ENCODE measurements at places on chromosomes 2 and 18.

DNA sequence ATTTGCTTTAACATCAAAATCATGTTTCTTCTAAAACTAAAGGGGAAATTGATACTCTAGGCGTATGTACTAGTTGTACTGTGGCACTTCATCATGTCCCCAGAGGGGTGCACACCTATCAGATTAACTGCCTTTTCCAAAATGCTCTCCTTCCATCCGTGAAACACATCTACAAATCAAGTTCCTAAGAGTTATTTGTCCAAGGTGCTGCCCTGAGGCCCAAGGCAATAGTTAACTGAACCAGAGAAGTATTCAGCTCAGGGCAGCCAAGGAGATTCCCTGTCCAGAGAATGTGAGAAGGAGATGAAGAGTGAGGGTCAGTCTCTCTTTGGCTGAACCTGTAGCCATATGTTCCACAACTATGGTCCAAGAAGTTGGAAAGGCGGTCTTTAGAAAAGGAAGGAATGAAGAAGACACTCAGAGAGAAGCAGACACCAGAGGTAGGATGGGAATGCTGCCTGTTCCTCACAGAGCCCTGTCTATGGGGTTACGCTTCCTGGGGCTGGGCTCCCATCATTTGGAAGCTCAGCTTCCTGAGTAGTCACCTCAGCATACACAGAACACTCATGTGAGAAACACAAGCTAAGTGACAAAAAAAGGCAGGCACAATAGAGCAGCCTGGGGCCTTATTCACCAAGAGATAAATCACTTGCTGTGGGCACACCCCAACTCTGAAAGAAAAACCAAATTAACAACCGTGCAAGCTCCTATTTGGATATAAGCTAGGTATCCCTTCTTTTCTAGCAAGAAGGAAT, 55.6 kb downstream of the ANKRD44 start:
- no peak for DNase-seq

GRCh38 chr2:9168821-9169221, 37.8 kb upstream of the ASAP2 start:
- DNase-seq, result no peak

DNA sequence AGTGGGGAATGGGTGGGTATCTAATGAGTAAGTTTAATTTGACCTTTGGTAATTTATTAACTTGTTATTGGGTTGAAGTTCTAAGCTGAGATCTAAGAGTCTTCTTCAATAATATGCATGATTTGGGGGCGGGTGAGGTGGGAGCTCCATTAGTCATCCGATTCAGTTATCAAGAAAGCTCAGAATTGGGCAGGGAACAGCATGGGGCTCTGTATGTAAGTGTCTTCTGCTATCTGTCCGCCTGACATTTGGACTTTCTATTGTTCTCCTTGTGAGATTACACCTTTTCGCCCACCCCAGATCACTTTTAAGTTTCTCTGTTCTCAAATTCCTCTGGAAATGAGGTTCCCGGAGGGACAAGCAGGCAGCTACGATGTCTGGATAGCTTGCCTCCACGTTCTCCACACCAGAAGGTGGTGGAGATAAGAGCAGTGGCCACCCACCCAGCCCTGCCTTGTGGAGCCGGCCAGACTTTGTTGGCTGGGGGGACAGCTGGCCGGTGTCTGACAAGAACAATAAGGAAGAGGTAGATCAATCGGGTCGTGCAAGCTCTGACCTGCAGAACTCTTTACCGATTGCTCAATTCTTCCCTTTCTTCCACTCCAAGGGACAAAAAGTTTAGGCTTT, 75.5 kb upstream of the GATA6 start:
- no peak for DNase-seq

DNA sequence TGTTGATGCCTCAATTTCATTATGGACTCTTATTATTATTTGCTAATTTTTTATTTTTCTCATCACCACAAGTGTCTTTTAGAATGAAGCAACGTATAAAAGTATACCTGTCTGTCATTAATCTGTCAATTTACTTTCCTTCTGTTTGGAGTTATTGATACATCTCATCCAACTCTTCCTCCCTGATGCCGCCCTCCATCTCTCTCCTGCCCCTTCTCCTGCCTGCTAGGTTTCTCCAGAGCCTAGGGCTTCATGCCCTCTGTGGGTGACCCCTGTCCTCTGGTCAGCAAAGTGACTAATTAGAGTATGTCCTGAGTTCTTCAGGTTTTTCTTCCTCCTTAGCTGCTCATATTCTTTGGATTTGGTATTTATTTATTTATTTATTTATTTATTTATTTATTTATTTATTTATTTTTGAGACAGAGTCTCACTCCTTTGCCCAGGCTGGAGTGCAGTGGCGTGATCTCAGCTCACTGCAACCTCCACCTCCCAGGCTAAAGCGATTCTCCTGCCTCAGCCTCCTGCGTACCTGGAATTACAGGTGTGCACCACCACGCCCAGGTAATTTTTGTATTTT, 162.5 kb upstream of the MYCN start:
- no peak for DNase-seq

DNA sequence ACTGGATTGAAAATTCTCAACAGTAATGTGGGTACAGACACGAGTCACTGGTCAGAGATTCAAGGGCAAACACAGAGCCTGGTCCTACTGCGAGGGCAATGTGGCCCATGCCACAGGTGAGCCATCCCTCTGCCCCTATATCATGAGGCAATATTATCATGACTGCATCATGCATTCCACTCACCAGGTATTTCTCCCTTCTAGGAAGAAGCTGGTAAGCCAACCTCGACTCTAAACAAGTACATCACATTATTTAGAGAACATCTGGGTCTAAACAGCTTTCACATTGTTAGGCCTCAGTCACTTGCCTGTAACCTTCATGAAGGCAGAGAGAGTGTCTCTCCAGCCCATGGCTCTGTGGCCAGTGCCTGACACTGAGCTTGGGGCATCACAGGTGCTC, 14.6 kb upstream of the RPL31 start:
- no peak for DNase-seq

DNA sequence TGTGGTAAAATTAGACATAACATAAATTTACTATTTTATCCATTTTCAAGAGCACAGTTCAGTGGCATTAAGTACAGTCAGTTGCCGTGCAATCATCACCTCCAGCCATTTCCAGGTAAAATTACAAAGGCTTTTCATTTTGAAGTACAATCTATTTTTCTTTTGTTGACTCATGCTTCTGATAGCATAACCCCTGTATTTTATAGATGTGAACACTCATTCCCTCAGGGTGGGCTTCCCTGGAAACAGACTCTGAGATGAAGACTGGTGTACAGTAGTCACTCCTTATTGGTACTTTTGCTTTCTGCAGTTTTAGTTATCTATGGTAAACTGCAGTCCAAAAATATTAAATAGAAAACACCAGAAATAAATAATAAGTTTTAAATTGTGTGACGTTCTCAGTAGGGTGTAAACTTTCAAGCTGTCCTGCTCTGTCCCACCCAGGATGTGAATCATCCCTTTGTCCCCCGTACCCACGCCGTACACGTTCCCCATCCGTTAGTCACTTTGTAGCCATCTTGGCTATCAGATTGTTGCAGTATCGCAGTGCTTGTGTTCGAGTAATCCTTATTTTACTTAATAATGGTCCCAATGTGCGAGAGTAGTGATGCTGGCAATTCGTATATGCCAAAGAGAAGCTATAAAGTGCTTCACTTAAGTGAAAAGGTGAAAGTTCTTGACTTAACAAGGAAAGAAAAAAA, 41.1 kb upstream of the NAB1 start:
- DNase-seq, result no peak

DNA sequence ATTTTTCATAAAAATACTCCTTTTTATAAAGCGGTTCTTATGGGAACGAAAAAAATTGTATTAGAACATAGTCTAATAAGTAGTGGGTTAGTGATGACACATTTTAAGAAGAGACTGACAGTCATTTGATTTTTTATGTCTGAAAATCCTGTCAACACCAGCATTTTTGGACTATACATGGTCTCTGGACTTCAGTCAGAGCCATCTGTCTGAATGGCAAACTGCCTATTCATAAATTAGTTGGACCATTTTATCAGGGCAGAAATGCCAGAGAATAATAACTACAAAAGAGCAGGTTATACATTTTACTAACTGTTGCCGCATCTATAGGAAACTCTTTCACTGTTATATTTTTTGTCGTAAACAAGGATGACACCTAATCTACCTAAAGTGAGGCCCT, 437.6 kb downstream of the ZNF804A start:
- no peak for DNase-seq

GRCh38 chr18:33014060-33014796, 241.4 kb upstream of the KLHL14 start:
- no peak for DNase-seq

DNA sequence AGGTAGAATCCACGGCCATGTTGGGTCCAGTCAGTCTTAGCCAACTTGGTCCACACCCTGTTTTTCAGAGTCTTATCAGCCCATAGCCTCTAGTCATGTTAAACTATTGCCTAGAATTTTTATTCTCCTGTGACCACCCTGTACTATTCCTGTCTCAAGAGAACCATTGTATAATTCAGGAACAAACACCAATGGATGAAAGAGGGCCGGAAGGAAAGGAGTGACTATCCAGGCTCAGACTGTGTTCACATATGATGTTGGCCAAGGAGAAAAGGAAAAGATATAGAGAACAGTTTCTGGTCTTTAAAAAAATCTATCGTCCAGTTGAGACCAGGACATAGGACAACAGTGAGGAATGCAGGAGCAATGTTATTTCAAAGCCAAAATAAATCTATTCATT, 82.9 kb upstream of the SETBP1 start:
- DNase-seq, result no peak

GRCh38 chr2:64819361-64819760, 165.6 kb upstream of the SERTAD2 start:
- DNase-seq, result no peak

- DNase-seq, result no peak
Measured at GRCh38 chr2:105834931-105835330, 90.2 kb downstream of the NCK2 start.

GRCh38 chr2:120385355-120386127, 39.6 kb downstream of the INHBB start:
- DNase-seq, result no peak

DNA sequence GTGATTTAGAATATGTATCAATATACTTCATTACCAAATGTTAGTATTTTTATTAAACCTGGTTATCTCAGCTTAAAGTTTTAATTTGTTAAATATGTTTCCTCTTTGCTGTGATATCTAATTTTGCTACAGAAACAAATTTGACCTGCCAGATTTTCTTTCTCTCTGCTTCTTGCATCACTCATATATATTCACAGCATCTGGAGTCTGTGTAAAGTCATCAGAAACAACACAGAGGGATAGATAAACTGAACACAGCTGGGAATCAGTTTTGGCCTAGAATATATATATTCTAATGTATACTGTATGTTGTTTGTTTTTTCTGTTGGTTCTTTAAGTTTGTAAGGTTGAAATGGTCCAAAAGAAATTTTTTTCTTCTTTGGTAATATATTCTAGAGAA, 8.5 kb downstream of the PSMD14 start:
- no peak for DNase-seq

- DNase-seq, result no peak
Measured at GRCh38 chr2:144237830-144238627, 281.9 kb downstream of the ZEB2 start.

DNA sequence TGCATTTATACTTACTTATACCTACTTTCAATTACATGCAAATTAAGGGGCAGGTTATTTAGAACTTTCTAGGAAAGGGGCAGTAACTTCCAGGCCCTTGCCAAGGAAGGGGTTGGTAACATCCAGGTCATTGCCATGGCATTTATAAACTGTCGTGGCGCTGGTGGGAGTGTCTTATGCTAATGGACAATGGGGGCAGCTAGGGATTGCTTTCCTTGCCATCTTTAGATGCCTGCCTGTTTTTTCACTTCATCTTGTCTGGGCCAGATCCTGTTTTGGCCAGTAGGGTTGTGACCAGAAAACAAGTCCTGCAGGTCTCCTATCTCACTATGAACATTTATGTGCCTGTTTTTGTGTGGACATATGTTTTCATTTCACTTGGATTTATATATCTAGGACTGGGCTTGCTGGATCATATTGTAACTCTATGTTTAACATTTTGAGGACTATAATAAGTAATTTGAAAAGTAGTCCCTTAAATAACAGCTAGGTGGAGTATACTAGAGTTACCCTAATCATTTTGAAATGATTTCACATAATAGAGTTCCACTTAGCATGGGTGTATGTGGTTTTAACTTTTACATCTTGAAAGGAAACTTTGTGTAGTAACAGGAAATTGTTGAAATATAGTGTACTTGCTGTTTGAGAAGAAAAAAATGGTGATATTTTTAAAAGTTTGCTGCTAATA, 56.1 kb downstream of the LCLAT1 start:
- DNase-seq, result no peak

DNA sequence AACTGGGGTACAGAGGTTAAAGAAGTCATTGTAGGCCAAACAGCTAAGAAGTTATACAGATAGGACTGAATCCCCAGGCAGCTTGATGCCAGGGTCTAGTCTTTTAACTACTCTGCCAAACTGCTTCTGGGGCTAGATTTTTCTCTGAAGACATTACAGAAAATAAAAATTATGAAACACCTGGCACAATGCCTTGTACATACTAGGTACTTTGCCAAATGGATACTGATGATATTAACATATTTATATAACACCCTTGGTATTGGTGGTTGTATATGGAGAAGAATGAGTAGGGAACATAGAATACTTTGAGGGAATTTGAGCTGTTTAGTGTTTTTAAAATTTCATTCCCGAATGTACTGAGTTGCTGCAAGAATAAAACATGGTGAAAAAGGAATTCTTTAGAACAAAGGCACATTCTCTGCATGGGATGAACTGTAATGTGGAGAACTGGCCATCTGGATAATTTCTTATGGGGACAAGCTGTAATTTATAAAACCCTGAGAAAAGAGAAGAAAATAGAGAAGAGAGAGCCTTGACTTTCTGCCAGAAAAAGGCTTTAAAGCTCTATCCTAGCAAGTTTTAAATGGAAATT, 210.9 kb upstream of the TMEM200C start:
- no peak for DNase-seq

DNA sequence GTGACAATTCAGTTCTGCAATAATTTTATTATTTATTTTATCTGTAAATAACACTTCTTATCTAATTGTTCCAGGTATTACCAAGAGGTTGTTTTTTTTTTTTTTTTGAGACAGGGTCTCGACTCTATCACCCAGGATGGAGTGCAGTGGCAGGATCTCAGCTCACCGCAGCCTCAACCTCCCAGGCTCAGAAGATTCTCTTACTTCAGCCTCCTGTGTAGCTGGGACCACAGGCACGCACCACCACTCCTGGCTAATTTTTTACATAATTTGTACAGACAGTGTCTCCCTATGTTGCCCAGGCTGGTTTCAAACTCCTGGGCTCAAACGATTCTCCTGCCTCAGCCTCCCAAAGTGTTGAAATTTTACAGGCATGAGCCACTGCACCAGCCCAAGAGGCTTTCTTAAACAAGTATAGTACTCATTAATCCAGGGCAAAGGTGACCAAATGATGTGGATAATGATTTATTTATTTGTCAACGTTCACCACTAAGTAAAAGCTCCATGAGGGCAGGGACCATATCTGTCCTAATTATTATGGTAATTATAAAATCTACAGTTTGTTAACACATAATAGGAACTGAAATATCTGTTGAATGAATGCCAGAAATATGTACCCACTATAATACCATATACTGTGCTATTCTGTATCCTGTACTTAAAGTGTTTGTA, 12.0 kb downstream of the STK17B start:
- DNase-seq, result no peak

Measured in stimulated activated CD4-positive, alpha-beta T cell treated with anti-CD3 and anti-CD28 coated beads, Interleukin-2, amount 100 ng/mL, for 4 hours (primary cell).